SJSA1 (cell line): ENCODE measurements at places on chromosomes 12 and 14.

- no peak for DNase-seq
These were observed 16.4 kb upstream of the TAS2R30 start for GRCh38 chr12:11150832-11151231.

DNA sequence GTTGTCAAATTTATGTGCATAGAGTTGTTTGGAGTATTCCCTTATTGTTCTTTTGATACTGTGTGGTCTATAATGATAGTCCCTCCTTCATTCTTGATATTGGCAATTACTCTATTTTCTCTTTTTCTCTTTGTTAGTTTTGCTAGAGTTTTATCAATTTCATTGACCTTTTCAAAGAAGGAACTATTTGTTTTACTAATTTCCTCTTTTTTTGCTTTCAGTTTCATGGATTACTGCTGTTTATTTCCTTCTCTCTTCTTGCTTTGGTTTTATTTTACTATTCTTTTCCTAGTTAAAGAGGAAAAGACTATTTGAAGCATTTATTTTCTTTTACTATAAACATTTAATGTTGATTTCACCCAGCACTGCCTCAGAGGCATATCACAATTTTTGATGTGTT is 250.9 kb upstream of the PELI2 start:
- no peak for DNase-seq

DNA sequence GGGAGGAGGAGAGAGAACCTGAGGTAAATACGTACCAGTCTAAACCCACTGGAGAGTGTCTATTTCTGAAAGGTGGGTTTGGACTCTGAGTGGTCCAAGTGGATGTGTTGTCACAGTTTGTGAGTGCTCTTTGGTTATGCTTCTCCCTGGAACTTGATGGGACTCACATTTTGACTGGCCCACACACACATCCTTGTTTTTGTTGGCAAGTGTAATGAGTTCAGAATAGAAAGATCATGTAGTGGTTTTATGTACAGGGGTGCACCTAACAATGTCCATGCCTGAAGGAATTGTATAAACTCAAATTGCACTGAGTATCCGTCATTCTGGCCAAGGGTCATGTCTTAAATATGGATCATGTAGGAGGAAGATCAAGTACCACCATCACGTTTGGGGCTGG is 4.8 kb downstream of the PPFIBP1 start:
- no peak for DNase-seq

GRCh38 chr14:86055512-86056075 is 525.6 kb downstream of the FLRT2 start:
- DNase-seq, result no peak

- no peak for DNase-seq
These were observed 144.3 kb upstream of the GSC start for GRCh38 chr14:94914191-94914590.

DNA sequence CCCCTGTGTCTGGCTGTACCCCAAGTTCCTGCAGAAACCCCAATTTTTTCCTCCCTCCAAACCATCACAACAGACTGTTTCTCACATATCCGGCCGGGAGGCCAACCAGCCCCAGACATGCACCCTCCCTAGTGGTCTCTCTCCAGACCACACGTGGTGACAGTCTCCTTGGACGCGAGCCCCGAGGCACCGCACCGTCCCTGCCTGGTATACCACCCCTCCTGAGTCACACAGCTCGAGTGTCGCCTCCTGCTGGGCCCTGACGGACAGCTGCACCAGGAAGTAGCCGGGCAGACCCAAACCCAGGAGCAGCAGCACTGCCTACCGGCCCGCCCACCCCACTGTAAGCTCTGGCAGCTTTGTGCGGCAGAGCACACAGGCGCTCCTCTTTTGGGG is 97.4 kb downstream of the RFLNA start:
- peak; percentile 89 for DNase-seq

DNA sequence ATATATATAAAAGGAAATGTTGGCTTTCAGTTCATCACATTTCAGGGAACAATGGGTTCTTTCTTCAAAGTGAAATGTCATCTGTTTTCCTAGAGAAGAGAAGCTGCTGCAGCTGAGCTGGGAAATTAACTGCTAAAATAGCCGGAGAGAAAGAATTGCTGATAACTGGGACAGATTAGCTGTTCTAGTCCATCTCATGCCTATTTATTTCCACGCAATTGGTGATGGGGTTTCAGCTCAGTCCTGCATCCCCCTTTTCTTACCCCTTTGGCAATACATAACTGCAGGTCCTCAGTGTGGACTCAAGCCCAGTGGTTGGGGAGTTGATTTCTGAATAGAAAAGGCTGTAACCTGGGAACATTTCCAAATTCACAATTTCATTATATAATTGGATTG is 436.9 kb upstream of the TMEM132C start:
- DNase-seq, result no peak

- no peak for DNase-seq
These were observed 77.6 kb upstream of the DACT1 start for GRCh38 chr14:58560208-58560607.

DNA sequence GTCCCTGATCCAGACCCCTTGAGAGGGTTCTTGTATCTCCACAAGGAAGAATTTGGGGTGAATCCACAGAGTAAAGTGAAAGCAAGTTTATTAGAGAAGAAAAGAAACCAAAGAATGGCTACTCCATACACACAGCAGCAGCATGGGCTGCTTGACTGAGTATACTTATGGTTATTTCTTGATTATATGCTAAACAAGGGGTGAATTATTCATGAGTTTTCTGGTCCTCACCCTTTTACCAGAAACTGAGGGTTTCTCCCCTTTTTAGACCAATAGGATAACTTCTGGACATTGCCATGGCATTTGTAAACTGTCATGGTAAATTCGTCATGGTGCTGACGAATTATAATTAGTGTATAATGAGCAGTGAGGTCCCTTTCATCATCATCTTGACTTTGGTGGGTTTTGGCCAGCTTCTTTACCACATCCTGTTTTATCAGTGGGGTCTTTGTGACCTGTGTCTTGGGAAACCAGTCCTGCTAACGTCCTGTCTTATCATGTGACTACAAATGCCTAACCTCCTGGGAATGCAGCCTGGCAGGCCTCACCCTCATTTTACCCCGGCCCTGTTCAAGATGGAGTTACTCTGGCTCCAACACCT is 121.9 kb downstream of the SPTSSA start:
- DNase-seq, result no peak

DNA sequence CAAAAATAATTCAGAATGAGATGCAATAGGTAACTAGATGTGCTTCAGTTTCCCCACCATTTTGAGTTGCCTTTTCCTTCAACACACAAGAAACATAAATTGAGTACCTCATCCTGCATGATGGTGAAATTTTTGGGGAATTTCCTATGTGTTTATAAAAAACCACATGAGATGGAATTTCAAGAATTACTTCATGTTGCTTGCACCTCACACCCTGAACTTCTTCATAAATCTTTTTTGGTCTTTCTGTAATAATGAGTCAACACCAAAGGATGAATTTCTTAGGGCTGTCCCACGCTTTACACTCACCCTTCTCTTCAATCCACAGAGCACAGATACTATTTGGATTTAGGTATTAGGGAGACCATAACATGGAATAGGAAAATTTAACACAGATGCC is 22.6 kb upstream of the LUM start:
- peak; percentile 47 for DNase-seq

DNA sequence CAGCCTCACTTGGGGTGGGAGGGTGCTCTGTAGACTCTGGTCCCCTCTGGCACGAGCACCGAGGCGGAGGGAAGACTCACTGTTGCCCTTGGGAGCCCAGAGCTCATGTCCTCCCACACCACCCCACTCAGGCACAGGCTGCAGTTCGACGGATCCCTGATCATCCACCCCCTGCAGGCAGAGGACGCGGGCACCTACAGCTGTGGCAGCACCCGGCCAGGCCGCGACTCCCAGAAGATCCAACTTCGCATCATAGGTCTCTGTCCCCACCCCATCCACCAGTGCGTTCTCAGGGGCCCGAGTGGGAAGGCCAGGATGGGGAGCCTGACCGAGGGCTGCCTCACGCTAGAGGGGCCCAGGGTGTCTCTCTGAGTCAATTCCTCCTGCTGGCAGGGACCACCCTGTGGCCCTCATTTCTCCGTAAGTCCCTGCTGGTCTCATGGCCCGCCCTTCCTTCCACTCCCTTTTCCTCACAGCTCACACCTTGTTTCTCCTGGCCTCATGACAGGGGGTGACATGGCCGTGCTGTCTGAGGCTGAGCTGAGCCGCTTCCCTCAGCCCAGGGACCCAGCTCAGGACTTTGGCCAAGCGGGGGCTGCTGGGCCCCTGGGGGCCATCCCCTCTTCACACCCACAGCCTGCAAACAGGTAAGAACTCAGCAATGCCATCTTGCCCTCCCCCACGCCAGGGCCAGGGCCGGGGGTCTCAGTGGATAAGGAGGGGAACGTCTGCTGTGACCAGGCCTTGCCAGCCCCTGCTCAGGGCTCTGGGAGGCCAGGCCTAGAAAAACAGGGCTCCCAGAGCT is 27.0 kb downstream of the PAPLN start:
- DNase-seq, result no peak

- DNase-seq, result no peak
These were observed 2.6 kb downstream of the SERPINA3 start for GRCh38 chr14:94614802-94615201.

- no peak for DNase-seq
These were observed 21.4 kb downstream of the B4GALNT3 start for GRCh38 chr12:480831-481816.

DNA sequence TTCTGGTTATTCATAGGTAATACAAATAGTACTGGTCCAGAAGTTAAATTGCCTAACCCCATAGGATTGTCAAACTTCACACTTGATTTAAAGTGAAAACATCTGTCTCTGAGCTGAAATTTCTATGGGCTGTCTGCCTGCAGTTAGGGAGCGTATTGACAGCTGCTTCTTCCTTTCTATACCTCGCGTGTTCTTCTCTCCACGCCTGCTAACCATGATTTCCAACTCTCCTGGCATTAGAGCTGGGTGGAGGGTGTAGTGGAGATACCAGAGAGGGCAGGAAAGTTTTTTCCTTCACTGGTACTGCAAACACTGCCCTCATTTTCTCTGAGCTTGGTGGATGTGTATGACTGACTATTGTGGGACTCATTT is 429.0 kb upstream of the FBXO33 start:
- DNase-seq, result no peak

- no peak for DNase-seq
These were observed 57.2 kb downstream of the HMGA2 start for GRCh38 chr12:65881348-65881961.

DNA sequence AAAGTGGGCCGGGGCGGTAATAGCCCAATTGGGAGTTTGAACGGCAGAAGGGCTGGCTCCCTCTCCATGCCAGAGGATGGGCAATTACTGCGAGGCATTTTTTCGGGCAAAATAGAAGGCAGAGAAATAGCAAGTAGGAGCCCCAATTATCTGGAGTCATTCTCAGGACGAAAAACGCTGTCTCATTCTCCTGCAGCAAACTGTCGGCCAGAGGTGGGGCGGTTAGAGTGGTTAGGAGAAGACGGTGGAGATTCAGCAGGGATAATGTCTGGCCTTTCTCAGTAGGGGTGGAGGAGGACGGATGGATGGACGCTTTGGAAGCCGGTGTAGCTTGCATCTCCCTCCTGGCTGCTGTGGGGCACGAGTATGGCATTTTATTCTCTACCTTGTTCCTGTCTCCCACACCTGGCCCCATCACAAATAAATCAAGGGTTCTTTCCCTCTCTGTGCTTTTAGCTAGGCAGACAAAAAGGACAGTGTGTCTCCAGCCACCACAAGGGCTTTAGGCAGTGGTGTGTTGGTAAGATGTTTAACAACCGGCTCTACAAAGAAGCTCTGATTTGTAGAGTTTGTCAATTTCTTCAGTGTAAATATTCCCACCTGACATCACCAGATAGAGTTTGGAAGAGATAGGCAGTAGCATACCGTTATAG is 140.5 kb upstream of the LHX5 start:
- no peak for DNase-seq

DNA sequence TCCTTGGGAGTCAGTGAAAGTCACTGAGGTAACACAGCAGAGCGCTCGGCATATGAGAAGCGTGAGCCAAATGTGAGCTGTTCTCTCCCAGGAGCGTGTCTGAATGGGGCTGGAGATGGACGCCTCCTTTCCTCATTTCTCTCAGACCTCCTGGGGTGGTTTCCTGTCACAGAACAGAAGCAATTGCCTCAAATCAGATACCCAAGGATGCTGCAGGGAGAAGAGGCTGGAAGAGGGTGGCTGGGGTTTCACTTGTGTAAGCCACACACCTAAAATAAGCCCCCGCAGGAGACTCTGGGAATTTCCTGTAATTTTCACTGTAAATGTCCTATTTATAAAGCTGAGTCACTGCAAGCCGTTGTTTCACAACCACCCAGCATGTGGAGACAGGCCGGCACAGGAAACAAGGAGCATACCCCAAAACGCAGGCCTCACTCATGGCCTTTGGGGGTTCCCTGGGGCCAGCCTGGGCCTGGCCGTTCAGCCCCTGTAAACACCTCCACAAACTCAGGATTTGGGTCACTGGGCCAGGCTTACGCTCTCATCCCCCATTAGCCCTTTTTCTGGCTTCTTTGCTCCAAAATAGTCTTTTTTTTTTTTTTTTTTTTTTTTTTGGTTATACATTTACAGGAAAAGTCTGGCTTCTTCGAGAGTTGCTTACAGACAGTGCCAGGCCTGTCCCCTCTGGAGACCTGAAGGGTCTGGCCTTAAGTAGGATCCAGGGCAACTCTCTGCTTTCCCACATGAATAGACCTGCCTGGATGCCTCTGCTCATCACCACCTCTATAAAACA is 55.3 kb downstream of the VCPKMT start:
- DNase-seq, result peak; percentile 89

DNA sequence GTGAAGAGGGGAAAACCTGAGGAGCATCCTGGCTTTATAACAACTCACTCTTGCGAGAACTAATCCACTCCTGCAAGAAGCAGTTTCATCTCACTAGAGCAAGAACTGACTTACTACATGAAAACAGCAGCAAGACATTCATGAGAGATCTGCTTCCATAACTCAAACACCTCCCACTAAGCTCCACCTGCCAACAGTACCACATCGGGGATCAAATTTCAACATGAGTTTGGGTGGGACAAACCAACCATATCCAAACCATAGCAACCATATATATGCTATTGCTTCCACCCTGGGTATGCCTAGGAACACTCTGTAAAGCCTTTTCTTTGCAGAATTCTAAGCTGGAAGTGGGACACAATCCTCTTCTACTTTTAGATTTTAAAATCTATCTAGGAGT is 13.9 kb upstream of the AVPR1A start:
- no peak for DNase-seq

- no peak for DNase-seq
These were observed 229.5 kb downstream of the CACNA1C start for GRCh38 chr12:2282318-2282717.

DNA sequence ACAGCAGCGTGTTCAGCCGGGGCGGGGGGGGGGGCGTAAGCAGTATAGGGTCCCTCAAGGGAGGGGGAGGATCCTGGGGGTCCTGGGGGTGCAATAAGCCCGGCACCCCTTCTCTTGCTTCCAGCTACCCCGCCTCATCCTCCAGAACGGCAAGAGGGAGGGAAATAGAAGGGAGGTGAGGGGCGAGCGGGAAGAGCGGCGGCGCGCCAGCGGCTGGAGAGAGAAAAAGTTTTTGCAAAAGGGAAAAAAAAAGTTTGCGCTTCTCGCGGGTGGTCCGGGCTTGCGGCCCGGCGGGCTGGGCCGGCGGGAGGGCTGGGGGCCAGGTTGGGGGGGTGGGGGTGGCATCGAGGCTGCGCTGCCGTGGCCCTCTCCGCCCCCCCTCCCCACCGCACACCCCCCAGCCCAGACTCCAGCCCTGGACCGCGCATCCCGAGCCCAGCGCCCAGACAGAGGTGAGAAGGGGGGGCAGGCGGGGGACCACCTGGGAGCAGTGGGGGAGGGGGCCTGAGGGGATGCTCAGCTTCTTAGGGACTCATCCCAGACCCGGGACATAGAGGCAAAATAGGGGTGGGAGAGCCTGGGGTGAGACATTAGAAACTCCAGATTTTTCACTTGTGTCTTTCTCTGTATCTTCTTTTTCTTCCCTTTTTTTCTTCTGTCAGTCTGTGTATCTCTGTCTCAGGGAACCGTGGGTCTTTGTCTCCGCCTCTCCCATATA is at the start of gene GLI1:
TSS of gene GLI1 (plus strand) at position 36 of the 718 bp plus-strand sequence. CDS start 3,907 bp downstream, outside the sequence.
- no peak for DNase-seq
